ENCODE measurements at places on chromosomes 13 and 19. TPM values are rescaled to one million over a fixed set of nuclear protein-coding genes. Genes with fewer than 3 reads are reported as not detected.

- H3K36me3 ChIP-seq = peaks cover 21% of the 10 kb centered on the region
- no peak overlapping the region for H3K27ac ChIP-seq
- peaks cover 13% of the 10 kb centered on the region for H3K4me1 ChIP-seq
- H3K4me3 ChIP-seq = no peak overlapping the region
- no peak for DNase-seq
- peaks cover 8% of the 10 kb centered on the region for H3K27me3 ChIP-seq
These were observed 4.3 kb downstream of the N4BP2L1 start for GRCh38 chr13:32423592-32423991.

Gene ZNF813
- total RNA-seq = 16.6 TPM

GRCh38 chr13:37274569-37275497, 169.4 kb upstream of the CSNK1A1L start:
- no peak overlapping the region for H3K4me3 ChIP-seq
- H3K4me1 ChIP-seq = no peaks in the 10 kb centered on the region
- H3K27ac ChIP-seq = no peak overlapping the region
- DNase-seq = no peak
- H3K27me3 ChIP-seq = no peaks in the 10 kb centered on the region

Gene ALG11
- total RNA-seq = 45.1 TPM

DNA sequence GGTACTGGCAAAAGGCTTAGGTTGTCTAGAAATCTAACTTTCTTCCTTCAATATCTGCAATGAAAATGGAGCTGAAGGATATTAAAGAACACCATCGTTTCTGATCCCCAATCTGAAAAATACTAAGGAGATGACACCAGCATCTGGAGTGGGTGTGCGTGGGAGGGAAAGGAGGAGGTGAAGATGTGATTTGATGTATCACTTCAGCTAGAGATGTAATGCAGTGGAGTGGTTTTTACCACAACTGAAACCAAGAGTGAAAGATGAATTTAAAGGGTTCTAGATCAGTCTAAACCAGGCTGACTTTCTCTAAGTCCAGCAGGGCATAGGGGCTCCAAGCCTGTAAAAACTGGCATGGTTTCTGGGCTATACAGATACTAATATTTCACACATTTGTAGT, 148.4 kb downstream of the AKAP11 start:
- H3K4me1 ChIP-seq = no peaks in the 10 kb centered on the region
- no peak overlapping the region for H3K27ac ChIP-seq
- peaks cover 1% of the 10 kb centered on the region for H3K36me3 ChIP-seq
- no peak overlapping the region for H3K4me3 ChIP-seq
- DNase-seq = no peak

DNA sequence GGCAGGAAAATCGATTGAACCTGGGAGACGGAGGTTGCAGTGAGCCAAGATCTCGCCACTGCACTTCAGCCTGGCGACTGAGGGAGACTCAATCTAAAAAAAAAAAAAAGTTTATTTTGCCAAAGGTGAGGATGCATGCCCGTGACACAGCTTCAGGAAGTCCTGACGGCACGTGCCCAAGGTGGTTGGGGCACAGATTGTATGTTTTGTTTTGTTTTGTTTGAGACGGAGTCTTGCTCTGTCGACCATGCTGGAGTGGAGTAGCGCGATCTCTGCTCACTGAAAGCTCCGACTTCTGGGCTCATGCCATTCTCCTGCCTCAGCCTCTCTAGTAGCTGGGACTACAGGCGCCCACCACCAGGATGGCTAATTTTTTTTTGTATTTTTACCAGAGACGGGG, 3.3 kb upstream of the ZNF552 start:
- H3K27me3 ChIP-seq = no peaks in the 10 kb centered on the region
- H3K36me3 ChIP-seq = peaks cover 9% of the 10 kb centered on the region
- DNase-seq = no peak
- peak overlapping the region; percentile 91 for H3K27ac ChIP-seq
- H3K4me3 ChIP-seq = peak overlapping the region; percentile 94
- peaks cover 72% of the 10 kb centered on the region for H3K4me1 ChIP-seq
